Parietal lobe (tissue), 2 donors: ENCODE measurements at places on chromosomes 6 and 20. TPM values are rescaled to one million over a fixed set of nuclear protein-coding genes. Genes with fewer than 3 reads are reported as not detected.

Gene SAPCD1
- 1.3 TPM for total RNA-seq

Gene SLC32A1
- 7.2 TPM for total RNA-seq

Gene KCNK5
- not detected for total RNA-seq

Gene RXRB
- total RNA-seq, result 33.2 TPM

Gene CGA
- not detected for total RNA-seq

Gene MYLIP
- 45.4 TPM for total RNA-seq

Gene CRISP3
- total RNA-seq, result not detected

Gene PDYN
- total RNA-seq, result 1.6 TPM

Gene LTB
- total RNA-seq, result not detected

Gene ZBTB12
- 31.0 TPM for total RNA-seq

Gene SEL1L2
- total RNA-seq, result 2.2 TPM

Gene RHAG
- total RNA-seq, result 0.31 TPM

Gene KIF25
- not detected for total RNA-seq

Gene SLC22A2
- not detected for total RNA-seq

Gene AVP
- total RNA-seq, result not detected

Gene THBD
- total RNA-seq, result 0.63 TPM

Gene BANF2
- total RNA-seq, result not detected

Gene STMND1
- not detected for total RNA-seq
